ENCODE measurements at places on chromosomes 2 and 18.

DNA sequence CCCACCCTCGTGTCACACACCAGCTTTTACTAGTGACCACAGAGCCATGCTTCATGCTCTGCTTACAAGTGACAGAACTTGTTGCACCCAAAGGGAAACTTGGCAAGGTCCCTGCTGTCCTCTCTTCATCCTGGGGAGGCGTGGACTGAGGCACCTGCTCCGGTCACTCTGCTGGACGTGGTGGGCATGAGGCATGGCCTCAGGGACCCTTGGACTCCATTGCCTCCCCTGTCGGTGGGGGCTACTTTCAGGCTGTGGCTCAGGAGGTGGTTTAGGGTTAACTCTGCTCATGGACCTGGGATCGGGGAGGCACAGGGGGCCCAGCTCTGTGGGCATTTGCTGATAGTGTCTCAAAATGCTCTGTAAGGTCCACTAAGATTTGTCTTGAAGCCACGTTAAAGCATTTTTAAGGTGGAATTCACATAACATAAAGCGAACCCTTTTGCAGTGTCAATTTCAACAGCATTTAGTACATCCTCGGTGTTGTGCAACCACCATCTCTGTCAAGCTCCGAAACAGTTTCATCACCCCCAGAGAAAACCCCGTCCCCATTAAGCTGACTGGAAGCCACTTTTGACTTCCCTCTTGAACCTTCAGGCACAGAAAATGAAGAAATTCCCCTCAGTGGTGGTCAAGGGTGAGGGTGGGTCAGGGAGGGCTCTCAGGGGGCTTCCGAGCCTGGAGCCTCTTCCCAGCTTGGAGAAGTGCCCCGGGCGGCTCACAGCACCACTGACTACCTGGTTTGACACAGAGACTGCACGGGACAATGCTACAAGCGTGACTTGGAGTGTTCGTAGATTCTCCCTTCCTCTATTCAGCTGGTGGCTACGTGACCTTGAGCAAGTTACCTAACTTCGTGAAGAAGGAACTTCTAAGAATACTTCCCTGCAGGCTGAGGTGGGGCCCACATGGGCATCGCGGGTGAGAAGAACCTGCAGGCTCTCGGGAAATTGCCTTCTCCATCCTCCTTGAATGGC, 100.0 kb upstream of the HDAC4 start:
- DNase-seq, result no peak

DNA sequence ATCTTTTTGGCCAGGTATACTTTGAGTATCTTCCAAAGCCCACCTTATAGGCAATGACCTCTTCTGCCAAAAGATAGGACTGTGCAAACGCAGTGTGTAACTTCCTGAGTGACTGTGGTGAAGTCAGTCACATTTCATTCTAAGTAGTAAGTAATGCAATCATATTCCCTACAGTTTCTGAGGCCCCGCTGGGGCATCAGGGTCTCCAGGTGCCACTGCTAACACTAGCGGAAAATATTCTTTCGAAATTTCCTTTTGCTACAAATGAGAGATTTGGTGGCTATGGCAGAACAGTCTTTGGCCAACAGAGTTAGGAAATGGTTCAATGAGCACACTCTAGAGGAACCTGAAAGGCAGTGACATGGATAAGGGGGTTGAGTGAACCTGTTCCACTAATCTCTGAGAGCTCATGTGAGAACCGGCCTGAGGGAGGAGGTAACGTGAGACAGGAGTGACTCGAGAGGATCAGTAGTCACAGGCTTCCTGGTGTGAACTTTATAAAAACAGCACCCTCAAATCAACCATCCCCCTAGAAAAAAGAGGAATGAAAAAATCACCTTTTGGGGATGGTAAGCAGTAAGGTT, 102.6 kb upstream of the LPIN2 start:
- DNase-seq, result no peak

GRCh38 chr2:159695795-159696448, 16.4 kb upstream of the MARCHF7 start:
- DNase-seq, result no peak

DNA sequence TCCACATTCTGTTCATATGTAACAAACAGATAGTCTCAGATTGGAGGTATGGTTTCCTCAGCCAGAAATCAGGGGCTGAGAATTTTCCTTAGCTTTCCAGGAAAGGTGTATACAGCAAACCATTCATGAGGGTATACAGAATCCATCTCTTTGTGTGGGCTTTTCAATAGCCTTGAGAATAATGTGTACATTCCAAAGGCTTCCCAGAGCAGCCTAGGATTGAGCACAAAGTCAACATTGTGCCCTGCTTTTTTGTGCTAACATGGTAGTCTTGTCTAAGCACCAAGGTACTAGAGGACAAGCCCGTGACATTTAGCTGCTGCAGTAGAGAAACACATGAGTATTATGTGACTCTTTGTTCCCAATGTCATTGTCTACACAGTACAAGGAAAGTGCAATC, 322.1 kb upstream of the TANK start:
- DNase-seq, result no peak

- DNase-seq, result no peak
Observed at GRCh38 chr2:65345631-65346030, 86.8 kb downstream of the SPRED2 start.

- no peak for DNase-seq
Observed at GRCh38 chr2:191574232-191574631, 103.7 kb upstream of the NABP1 start.

DNA sequence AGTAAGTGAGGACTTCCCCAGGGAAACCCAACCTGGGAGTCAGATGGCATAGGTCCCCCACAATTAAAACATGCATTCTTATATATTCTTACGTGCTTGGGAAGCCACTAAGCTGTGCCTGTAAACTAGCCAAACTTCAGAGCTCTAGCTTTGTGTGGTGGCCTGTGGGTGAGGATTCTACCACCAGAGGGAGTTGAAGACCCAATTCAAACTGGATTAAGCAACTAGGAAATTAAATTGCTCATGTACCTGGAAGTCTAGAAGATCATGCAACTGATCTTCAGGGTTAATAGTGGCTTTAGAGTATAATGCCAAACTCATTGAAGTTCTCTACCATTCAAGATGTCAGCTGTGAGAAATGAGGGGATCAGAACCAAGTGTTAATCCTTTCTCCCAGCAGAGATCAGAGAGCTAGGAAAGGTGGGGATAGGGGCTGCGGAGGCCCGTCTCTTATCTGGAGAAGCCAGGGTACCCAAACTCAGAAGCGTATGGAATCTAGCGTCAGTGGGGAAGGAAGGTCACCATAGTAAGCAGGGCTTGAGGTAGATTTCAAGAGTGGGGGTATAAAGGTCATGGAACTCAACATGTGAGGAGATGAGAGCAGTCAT, 53.2 kb upstream of the CCDC85A start:
- DNase-seq, result peak; percentile 52

GRCh38 chr2:119679526-119679837, 481 bp downstream of the TMEM177 start:
- DNase-seq, result no peak

DNA sequence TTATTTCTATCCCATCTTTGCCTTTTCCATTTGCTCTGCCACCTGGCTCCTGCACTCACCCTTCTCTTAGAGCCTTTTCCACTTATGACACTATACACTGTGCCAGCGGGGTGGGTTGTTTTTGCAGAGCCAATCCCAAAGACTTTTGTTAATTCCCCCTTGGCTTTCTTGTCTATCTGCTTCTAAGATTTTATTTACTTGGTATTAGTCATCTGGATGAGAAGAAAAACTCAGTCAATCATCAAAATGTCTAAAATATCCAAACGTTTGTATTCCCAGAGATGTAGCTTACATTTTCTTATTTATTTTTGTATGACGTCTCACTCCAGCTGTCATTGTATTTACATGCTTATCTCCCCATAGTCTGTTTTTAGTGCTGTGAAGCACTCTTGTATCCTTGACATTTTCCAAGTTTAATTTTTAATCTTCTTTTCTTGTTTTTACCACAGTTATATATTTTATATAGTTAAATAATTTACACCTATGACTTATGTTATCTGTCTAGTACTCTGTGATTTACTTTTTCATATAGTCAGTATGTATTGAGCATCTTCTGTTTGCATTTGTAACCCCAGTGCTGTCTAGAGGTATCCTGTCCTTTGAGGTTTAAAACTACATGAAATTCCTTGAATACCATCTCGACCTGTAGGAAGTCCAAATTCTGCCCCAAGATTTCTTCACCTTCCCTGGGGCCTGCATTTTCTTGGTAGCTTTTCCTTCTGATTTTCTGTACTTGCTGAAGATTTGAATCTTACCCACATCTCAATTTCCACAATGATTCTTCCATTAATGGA, 55.1 kb downstream of the COL4A3 start:
- DNase-seq, result peak; percentile 9

DNA sequence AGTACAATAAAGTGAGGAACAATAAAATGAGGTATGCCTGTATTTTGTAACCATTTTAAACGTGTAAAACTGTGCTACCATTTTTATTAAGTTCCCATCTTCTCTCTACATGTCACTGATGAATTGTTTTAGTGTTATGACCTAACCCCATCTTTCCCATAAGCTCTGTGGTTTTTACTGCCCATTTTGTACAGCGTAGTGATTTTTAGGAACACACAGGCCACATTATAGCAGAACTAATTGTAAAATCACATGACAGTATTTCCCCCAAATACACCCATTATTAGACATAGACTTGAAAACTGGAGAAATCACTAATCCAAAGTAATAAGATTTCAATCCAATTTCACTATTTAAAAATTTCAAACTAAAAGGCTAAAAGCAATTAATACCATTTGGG, 130.7 kb downstream of the TMEM247 start:
- no peak for DNase-seq

GRCh38 chr2:40353231-40353630, 98.7 kb downstream of the SLC8A1 start:
- DNase-seq, result no peak

All from NCI-H446 (cell line).